ENCODE measurements at places on chromosomes 3 and 15. TPM values are rescaled to one million over a fixed set of nuclear protein-coding genes. Genes with fewer than 3 reads are reported as not detected.

Gene IL5RA
- total RNA-seq, result not detected

Gene CD200
- 0.44 TPM for total RNA-seq

Gene OR5K2
- not detected for total RNA-seq

Gene STAB1
- 0.62 TPM for total RNA-seq

Gene ATP2B2
- not detected for total RNA-seq

Gene TRPM1
- not detected for total RNA-seq

Gene AMIGO3
- total RNA-seq, result not detected

Gene KBTBD13
- total RNA-seq, result not detected

Gene PHLDB2
- 47.4 TPM for total RNA-seq

Gene LSAMP
- total RNA-seq, result 1.00 TPM

Gene RPUSD2
- 18.0 TPM for total RNA-seq

Gene GOLGA8K
- total RNA-seq, result not detected

Gene PRKCD
- 5.9 TPM for total RNA-seq

Gene GAP43
- total RNA-seq, result 0.50 TPM

Gene AGBL1
- total RNA-seq, result not detected

Gene PGBD4
- 2.6 TPM for total RNA-seq

Gene ZNF385D
- 0.75 TPM for total RNA-seq

Gene LTK
- 0.37 TPM for total RNA-seq

Gene PRSS50
- 0.12 TPM for total RNA-seq

Gene SUCLG2
- 79.8 TPM for total RNA-seq

Gene CCDC54
- not detected for total RNA-seq

Gene PAQR5
- total RNA-seq, result 1.5 TPM

Gene PLIN1
- total RNA-seq, result 0.22 TPM

Gene NUP210
- total RNA-seq, result 1.9 TPM

Gene FAM174B
- total RNA-seq, result 1.00 TPM

Gene MME
- 267 TPM for total RNA-seq

Gene CACNA1D
- 0.33 TPM for total RNA-seq

Gene CFAP20DC
- total RNA-seq, result 2.9 TPM

Gene SETD5
- 61.9 TPM for total RNA-seq

Gene SLC2A2
- total RNA-seq, result not detected

Gene GOLGA6B
- not detected for total RNA-seq

Gene GHSR
- not detected for total RNA-seq

Gene ACSBG1
- 0.25 TPM for total RNA-seq

Gene MEIS2
- total RNA-seq, result 72.7 TPM

Gene GOLGA6L7
- total RNA-seq, result not detected

Gene AAGAB
- 51.2 TPM for total RNA-seq

Gene FOXL2NB
- total RNA-seq, result 10.4 TPM

Gene CNBP
- total RNA-seq, result 334 TPM

Data from uterine smooth muscle cell (primary cell).